ENCODE measurements at places on chromosomes 4 and X.

- DNase-seq: no peak
Measured at GRCh38 chr4:1330761-1331590, 16.0 kb upstream of the UVSSA start.

- peak; percentile 20 for DNase-seq
Measured at GRCh38 chr4:181289198-181289597, 954.0 kb upstream of the TENM3 start.

- no peak for DNase-seq
Measured at GRCh38 chr4:16450724-16451123, 224.5 kb upstream of the TAPT1 start.

GRCh38 chr4:85932500-85933290 is 427.2 kb downstream of the MAPK10 start:
- DNase-seq: no peak

GRCh38 chr4:110087070-110087708 is 111.2 kb downstream of the ELOVL6 start:
- peak; percentile 23 for DNase-seq

- peak; percentile 76 for DNase-seq
Measured at GRCh38 chrX:31036895-31037294, 34.9 kb downstream of the FTHL17 start.

DNA sequence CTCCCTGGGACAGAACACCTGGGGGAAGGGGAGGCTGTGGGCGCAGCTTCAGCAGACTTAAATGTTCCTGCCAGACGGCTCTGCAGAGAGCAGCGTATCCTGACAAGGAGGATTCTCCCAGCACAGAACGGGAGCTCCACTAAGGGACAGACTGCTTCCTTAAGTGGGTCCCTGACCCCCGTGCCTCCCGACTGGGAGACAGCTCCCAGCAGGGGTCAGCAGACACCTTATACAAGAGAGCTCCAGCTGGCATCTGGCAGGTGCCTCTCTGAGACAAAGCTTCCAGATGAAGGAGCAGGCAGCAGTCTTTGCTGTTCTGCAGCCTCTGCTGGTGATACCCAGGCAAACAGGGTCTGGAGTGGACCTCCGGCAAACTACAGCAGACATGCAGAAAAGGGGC is 44.5 kb upstream of the FAAH2 start:
- peak; percentile 52 for DNase-seq

- no peak for DNase-seq
Measured at GRCh38 chr4:26905172-26905571, 44.5 kb downstream of the STIM2 start.

- DNase-seq: no peak
Measured at GRCh38 chr4:114562176-114562904, 36.3 kb upstream of the UGT8 start.

DNA sequence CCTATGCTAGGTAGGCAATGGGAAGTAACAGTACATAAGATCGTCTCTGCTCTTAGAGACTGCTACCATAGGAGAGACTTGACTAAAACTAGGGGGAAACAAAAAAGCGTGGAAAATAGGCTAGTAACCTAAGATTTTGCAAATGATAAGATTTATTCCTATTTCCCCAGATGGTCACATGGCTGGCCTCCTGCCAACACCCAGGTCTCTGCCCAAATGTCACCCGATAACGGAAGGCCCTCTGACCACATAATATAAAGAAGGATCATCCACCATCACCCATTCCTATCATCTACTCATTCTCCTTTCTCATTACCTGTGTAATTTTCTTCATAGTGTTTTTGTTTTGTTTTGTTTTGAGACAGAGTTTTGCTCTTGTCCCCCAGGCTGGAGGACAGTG is 4.7 kb downstream of the LAMP2 start:
- no peak for DNase-seq

DNA sequence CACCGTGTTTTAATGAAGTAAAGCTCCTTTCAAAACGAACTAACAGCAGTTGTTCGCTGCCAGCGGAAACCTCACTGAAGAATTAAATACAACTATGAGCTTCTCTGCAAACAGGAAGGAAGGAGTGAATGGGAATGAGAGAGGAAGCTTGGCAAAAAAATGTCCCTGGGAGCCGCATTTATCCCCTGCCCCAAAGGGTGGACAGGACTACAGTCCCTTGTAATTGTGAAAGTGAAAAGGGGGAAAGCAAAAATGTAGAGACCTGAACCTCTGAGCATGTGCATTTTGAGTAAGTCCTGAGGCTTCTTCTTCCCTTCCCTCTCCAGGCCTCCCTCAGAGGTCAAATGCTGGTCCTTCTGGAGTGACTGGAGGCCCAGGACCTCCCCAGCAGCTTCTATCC is 53.8 kb upstream of the BMP2K start:
- no peak for DNase-seq

- no peak for DNase-seq
Measured at GRCh38 chrX:103437147-103437873, 61.0 kb downstream of the BEX3 start.

GRCh38 chr4:40199999-40200874 is 3.4 kb downstream of the RHOH start:
- peak; percentile 39 for DNase-seq

GRCh38 chrX:50648156-50648555 is 165.8 kb downstream of the SHROOM4 start:
- DNase-seq: no peak

DNA sequence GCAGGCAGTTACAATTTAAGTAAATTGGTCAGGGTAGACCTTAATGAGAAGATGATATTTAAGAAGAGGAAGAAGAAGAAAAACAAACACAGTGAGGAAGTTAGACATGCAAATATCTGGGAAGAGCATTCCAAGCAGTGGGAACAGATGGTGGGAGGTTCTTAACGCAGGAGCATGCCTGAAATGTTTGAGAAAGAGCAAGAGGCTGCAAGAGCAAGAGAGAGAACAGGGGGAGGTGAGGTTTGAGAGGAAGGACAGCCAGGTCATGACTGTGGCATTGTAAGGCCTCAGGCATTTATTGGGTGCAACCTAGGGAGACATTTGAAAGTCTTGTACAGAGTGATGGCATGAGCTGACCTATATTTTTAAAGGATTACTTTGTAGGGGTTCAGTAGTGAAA is 136.0 kb downstream of the UGT8 start:
- DNase-seq: no peak

DNA sequence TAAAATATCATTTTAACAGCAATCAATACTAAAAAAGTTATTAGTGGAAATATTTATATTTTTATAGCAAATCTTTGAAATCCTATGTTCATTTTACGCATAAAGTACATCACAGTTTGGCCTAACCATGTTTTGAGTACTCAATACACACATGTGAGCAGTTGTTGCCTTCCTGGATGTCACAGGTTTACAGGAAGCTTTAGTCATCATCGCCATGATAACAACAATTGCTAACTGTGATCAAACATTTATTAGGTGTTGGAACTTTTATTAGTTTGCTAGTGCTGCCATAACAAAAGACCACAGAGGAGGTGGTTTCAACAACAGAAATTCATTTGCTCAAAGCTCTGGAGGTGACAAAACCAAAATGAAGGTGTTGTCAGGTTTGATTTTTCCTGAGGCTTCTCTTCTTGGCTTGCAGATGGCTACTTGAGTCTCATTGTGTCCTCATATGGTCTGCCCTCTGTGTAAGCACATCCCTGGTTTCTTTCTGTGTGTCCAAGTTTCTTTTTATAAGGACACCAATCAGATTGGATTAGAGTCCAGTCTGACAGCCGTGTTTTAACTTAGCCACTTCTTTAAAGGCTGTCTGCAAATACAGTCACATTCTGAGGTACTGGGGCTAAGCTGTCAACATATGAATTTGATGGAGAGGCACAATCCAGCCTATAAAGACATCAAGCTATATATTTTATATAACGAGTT is 43.1 kb upstream of the BOD1L1 start:
- DNase-seq: no peak

Measured in DMS53 (cell line).